ENCODE measurements at places on chromosomes 1 and 21. TPM values are rescaled to one million over a fixed set of nuclear protein-coding genes. Genes with fewer than 3 reads are reported as not detected.

The CAMSAP2 gene
- total RNA-seq: 70.2 TPM

The B3GALT5 gene
- total RNA-seq: 7.1 TPM

The TMEM183A gene
- total RNA-seq: 62.4 TPM

The DPH5 gene
- 43.0 TPM for total RNA-seq

The PROX1 gene
- total RNA-seq: 17.3 TPM

The RPRD2 gene
- 21.7 TPM for total RNA-seq

The CRYBG2 gene
- total RNA-seq: 4.6 TPM

The IQGAP3 gene
- total RNA-seq: 1.4 TPM

The GJA5 gene
- total RNA-seq: 0.31 TPM

The ELAPOR1 gene
- total RNA-seq: 15.1 TPM

The ST6GALNAC3 gene
- 0.31 TPM for total RNA-seq

The DLGAP3 gene
- 5.6 TPM for total RNA-seq

The SYT11 gene
- total RNA-seq: 201 TPM

All from motor neuron (in vitro differentiated cells).